ENCODE measurements at places on chromosomes 2 and 18.

DNA sequence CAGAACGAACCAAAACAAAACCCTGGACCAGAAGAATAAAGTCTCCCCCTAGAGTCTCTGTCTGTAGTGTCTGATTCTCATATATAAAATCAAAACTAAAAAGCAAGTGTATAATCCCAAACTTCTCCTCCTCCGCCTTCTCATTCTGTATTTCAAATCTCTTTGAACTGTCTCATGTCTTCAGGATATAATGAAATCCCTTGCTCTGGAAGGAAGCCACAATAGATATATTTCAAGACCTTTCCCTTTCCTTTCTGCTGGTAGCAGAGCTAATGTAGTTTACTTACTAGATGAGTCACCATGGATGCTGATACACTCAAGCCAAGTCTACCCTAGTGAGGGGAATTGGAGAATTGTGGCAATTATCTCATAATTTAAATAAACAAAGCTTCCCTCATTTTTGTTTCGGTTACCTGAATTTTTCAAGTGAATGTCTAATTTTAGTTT lies 33.5 kb upstream of the CCDC93 start:
- DNase-seq = no peak

DNA sequence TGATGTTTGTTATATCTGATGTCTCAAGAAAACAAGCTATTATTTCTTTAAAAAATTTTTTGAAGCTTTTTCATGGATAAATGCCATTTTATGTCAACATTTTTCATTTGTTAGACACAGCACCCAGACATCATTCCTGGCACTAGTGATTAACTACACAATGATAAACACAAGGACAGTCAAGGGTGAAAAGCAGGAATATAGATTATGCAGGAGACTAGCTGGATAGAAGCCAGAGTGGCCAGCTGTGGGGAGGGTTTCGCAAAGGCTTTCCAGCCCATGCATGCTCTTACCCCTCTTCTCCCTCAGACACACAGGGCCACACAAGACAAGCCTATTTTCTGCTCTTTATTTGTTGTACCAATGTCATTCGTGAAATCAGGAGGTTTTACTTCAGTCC lies 127.1 kb upstream of the TTC39C start:
- no peak for DNase-seq

DNA sequence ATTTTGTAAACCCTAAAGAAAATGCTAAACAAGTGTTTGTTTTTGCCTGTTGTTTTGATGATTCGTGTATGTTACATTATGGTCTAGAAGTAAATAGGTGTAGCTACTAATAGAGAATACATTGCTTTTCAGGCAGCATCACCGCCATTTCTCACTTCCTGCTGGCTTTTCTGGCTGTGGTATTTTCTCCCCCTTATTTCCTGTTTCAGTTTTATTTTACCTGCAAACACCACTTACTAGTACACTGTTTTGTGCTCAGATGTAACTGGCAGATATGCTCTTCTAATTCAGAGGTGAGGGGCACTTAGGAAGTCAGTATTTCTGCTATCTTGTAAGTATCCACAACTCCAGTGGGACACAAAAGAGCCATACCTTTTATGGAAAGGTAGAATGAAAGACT lies 38.1 kb upstream of the SLC3A1 start:
- no peak for DNase-seq

DNA sequence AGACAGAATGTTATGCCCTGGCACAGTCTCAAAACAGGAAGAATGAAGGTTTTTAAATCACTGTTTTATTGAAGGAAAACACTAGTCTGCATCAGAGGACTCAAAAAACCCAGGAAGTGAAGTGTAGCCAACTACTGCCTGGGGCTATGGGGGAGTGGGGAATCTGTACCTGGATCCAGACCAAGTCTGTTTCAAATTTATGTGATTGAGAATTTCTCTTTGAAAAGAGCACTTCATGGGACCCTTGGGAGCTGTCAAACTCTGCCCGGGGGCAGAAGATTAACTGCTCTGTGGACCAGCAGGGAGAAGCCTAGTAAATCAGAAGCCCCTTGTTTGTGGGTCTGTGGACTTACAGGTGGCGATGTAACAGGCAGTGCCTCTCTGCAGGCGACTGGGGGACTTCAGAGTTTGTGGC lies 45.3 kb upstream of the TANC1 start:
- DNase-seq = no peak

GRCh38 chr18:332007-332406 lies 64.2 kb upstream of the THOC1 start:
- no peak for DNase-seq

- no peak for DNase-seq
Observed at GRCh38 chr18:59783138-59783537, 85.9 kb upstream of the CCBE1 start.

- no peak for DNase-seq
Observed at GRCh38 chr2:209523041-209523740, 99.3 kb downstream of the MAP2 start.

DNA sequence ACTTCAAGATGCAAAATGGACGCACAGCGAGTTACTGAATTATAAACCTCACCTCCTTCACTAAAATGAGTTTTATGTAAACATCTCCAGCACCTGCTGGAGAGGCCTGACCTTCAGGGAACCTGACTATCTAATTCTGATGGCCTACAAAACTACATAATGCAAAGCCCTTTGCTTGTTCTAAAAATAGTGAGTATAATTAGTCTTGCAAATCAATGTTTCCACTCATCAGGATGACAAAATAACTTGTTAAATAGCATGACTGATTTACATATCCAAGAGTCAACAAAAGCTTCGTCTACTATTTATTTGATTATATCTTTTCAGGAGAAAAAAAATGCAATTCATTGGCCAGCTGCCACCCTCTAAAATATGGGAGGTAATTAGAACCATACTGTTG lies 326.3 kb upstream of the MC4R start:
- DNase-seq = no peak

DNA sequence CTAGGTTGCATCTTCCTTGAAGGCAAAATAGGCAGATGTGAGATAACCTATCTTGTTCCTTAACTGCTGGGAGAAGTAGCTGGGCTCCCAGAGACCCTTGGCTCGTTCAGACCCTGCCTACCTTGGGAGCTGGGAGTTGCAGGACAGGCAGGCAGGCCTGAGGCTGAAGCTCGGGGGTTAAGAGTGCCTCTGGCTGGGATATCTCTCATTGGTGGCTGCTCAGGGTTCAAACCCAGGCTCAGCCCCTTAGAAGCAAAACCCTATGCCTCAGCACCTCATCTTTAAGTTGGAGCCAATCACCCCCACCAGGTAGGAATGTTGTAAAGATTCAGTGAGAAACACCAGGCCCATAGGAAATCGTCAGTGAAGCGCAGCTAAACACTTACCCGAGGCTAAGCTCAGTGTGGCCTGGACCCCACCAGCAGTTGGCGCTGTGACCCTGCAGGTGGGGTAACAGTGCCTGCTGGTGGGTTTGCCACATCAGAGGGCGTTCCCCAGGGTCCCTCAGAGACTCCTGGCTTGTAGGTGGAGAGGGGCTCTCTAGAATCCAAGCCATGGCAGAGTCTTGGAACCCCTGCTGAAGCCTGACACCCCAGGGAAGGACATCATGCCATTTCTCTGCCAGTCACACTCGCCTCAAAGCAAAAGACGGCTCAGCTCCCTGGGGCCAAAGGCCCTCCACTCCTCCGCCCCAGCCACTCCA lies 54.6 kb upstream of the GPR17 start:
- peak; percentile 75 for DNase-seq

DNA sequence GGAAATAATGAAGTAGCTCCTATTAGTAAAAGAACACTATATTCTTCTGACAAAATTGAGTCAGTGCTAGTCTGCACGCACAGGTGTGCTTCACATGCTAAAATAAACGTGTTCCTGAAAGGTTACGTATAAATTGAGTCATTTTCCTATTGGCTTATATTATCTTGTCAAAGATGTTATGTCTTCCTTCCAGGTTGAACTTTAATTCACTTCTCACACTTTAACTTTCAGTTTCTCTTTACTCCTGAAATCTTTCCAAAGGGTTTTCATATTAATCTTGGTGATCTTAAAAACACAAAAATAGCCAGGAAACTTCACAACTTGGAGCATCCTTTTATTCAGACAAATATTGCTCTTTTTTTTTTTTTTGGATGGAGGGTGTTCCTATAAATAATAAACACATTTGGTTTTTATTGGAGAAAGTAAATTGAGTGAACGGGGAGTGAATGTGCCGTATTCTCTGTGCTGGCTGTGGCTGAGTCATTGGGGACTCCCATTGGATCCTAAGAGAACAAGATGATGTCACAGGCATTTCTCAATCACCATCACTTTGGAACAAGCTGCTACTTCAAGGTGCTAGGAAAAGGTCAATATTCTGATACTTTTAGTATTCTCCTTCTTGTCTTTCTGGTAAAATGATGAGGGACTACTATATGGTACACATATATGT lies 150.2 kb upstream of the SPATS2L start:
- DNase-seq = no peak

GRCh38 chr2:138279871-138280270 lies 221.7 kb upstream of the SPOPL start:
- DNase-seq = no peak

DNA sequence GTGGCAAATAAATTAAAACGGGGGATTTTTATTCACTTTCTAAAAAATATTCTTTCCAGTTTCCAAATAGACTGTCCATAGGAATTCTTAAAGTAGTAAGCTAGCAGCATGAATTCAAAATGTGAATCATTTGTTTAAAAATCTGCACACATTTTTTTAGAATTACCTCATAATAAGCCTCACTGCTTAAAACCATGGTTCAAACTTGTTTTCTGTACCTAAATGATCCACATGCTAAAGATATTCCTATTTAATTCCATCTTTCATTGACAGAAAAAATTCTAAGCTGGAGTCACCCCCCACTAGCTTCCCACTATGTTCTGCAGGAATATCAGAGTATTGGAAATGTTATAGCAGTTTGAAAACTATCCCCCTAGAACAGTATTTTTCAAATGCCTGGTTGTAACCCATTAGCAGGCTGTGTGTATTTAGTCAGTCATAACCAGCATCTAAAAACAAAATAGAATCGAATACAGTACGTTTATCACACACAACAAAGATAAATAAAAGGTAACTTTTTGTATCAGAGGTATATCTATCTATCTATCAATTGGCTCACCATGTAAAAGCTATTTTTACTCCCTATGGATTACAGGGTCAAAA lies 11.2 kb upstream of the IKZF2 start:
- no peak for DNase-seq

- no peak for DNase-seq
Observed at GRCh38 chr2:233413046-233413445, 58.8 kb downstream of the DGKD start.

- DNase-seq = no peak
Observed at GRCh38 chr18:13713455-13714055, 12.8 kb downstream of the FAM210A start.

DNA sequence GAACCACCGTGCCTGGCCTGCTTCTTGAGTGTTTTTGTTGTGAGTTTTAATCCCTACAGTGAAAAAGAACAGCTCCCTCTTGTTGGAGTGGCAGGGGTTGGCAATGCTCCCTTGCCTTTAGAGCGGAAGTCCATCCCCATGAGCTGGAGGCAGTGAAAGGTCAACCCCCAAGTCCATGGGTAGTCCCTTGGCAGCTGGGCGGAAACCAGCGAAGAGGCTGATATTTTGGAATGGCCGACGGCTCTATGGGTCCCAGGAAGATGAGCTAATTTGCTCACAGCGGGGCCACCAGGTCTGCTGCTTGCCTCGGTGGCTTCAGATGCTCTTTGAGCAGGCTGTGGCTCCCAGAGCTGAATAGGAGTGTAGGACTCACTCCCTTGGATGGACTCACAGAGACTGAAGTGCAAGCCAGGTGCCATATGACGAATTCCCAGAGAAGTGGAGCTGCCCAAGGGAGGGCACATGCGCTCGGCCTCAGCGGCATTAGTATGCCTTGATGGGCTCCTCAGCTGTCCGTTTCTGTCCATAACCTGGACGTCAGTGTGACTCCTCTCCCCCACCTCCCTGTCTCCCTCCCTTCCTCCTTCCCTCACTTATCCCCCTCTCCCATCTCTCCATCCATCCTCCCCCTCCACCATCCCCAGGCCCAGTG lies 25.4 kb upstream of the RHOB start:
- DNase-seq = no peak

DNA sequence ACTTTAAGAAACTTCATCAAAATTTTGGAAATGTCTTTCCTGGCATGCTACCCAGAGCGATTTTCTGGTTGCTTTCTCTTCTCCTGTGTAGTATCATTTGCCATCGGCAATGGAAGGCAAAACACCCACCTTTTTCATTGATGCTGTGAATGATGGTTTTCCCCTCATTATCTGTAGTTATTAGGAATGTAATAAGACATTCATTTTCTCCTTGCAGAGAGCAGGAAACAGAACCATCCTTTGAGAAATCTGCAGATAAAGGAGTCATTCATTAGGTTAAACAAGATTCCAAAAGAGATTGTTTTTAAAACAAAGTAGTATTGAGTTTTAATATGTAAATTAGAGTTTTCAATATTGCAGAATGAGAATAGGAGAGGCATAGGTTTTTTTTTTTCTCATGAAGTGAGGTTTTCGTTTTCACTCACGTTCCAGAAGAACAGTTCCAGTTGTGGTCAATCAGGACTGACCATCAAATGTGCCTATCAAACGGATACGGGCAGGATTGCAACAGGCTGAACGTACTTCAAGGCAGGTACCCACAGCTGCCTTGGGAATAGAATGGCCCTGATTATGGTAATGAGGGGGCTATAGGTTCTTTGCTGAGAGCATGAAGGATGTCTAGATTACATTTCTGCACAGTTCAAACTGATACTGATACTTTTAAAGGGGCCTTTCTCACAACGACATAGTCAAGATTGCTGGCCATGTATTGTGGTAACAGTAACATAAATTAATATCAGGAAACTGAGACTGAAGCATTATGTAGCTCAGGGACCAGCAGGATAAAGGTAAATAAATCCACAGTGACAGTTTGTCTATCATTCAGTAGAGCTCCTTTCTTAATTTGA lies 49.8 kb upstream of the PLA2R1 start:
- no peak for DNase-seq

DNA sequence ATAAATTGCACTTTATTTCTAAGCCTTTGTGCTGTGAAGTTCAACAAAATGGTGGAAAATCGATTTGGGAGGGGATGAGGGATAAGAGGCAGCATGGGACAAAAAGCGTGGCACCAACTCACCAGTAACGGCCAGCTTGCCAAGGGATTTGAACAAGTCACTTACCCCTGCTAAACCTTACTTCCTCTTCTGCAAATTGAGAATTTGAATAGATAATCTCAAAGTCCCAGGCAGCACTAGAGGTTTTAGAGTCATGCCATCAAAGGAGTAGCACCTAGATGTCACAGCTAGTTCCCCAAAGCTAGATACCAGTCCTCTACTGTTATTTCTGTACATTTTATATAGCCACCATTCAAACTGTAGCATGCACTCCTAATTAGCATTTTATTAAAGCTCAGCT lies 83.7 kb upstream of the VRK2 start:
- no peak for DNase-seq

- DNase-seq = no peak
Observed at GRCh38 chr2:73993376-73993775, 8.7 kb downstream of the TET3 start.

- no peak for DNase-seq
Observed at GRCh38 chr2:43790147-43790546, 16.3 kb downstream of the DYNC2LI1 start.

- no peak for DNase-seq
Observed at GRCh38 chr18:72409903-72410302, 134.2 kb downstream of the CBLN2 start.
